ENCODE measurements at places on chromosomes 13 and 19.

GRCh38 chr13:46771693-46772092 lies 25.3 kb downstream of the ESD start:
- DNase-seq, result no peak

- no peak for DNase-seq
These were observed 622 bp upstream of the FDX2 start for GRCh38 chr19:10316229-10317044.

DNA sequence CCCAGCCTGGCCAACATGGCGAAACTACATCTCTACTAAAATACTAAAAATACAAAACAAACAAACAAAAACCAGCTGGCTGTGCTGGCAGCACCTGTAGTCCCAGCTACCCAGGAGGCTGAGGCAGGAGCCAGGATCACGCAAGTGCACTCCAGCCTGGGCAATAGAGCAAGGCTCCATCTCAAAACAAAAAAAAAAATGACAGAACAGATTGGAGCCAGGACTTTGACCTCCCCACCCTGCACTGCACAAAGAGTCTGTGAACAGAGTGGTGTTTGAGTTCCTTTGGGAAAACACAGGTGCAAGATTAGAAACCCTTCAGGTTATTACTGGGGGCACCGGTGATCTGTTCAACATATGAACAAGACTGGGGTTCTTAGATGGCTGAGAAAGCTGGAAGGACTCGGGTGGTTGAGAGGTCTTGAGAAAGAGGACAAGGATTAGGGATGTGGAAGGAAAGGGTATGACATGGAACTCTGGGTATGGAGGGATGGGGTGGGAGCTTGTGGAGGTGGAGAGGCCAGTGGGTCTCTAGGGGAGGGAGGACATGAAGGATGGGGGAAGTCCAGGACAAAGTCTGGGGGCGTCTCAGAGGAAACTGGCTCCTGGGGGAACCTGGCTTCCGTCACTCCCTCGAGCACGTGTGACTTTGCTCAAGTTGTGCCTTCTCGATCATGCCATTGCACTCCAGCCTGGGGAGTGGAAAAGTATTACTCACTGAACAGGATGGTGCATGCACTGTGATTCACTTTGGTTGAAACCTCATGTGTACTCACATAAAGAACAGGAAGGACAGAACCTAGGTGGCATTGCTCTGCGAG lies 25.9 kb downstream of the RCN3 start:
- peak; percentile 81 for DNase-seq

GRCh38 chr13:27967203-27967735 lies 1.8 kb downstream of the CDX2 start:
- DNase-seq, result no peak

- no peak for DNase-seq
These were observed 224.7 kb downstream of the DCT start for GRCh38 chr13:94254737-94255136.

DNA sequence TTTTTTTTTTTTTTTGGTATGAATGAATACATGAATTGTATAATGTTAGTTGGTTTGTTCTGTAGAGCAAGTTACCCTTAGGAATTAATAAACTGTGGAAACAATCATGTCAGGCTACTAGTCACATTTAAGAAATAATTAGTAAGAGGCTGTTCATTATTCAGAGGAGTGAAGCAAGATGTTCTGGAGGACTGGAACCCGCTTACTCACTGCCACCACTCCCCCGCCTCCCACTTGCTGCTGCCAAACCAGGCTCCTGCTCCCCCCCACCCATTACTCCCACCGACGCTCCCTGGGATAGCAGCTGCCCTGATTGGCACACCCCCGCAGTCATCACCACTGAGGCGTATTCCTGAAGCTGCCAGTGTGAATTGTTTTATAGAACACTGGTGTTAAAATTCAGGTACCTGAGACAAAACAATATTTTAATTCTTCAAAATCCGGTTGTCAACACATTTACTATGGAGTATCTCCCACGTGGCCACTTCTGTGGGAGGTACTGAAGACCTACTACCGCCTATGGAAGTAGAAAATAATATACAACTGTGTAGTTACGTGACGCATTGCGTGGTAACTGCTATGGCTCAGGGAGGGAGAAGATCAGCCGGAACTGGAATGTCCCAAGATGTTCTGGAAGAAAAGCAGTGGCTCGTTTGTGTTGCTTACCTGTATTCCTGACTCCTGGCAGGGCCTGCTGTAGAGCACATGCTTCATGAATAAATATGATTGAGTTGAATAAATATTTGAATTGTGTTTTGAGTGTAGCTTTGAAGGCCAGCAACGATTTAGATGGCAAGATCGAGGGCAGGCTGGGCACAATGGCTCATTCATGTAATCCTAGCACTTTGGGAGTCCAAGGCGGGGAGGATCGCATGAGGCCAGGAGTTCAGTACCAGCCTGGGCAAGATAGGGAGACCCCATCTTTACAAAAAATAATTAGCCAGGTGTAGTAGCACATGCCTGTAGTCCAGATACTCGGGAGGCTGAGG lies 1.7 kb downstream of the DPY19L3 start:
- no peak for DNase-seq

DNA sequence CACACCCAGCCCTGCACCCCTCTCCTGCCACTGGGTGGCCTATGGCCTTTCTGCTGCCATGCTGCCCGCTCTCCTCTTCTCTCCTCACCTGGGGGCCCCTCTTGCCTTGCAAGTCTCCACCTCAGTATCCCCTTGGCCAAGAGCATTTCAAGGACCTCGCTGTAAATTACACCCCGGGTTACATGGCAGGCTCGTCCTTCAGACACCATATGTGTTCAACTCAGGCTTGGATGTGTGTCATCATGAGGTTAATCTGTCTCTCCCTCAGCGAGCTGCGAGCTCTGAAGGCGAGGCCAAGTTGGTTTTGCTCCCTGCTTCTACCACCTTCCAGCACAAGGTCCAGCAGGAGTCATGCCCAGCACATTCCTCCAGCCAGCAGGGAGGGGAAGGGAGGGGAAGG lies 74.8 kb upstream of the TM9SF2 start:
- no peak for DNase-seq

- DNase-seq, result no peak
These were observed 28.2 kb downstream of the ELL start for GRCh38 chr19:18493440-18494266.

DNA sequence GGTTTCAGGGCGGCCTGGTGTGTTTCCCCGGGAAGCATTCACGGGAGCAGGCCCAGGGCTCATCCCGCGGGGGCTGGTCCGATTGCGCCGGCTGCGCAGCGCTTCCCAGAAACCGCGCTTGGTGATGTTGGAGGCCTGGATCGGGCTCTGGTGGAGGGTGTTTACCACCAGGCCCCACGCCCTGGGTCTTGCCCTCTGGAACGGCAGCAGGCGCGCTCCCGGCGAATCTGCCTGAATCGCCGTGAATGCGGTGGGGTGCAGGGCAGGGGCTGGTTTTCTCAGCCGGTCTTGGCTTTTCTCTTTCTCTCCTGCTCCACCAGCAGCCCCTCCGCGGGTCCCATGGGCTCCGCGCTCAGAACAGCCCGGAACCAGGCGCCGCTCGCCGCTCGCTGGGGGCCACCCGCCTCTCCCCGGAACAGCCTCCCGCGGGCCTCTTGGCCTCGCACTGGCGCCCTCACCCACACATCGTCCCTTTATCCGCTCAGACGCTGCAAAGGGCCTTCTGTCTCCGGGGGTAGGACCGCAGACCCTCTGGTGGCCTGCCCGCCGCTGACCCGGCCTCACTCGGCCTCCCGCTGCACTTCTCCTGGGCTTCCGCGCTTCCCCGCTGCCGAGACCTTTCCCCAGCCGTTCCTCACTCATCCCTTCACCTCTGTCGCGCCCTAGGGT lies 69.4 kb upstream of the GJB6 start:
- DNase-seq, result no peak

- DNase-seq, result no peak
These were observed 129.3 kb downstream of the ATP11A start for GRCh38 chr13:112819111-112819510.

- no peak for DNase-seq
These were observed 29.2 kb downstream of the SYDE1 start for GRCh38 chr19:15136234-15136954.

DNA sequence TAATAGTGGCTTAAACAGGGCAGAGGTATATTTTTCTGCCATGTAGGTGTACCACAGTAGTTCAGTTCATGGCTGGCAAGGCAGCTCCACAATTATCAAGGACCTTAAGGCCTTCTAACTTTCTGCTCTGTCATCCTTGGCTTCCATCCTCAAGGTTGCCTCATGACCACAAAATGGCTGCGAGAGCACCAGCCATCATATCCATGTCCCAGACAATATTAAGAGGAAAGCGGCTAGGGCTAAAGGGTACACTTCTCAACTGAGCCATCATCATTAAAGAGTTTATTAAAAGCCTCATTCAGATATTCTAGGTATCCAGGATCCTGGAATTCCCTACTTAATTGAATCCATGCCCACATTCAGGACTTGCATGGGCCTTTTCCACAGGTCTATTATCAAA lies 62.7 kb upstream of the MRI1 start:
- DNase-seq, result no peak

GRCh38 chr19:30498707-30499106 lies 126.5 kb downstream of the ZNF536 start:
- no peak for DNase-seq

DNA sequence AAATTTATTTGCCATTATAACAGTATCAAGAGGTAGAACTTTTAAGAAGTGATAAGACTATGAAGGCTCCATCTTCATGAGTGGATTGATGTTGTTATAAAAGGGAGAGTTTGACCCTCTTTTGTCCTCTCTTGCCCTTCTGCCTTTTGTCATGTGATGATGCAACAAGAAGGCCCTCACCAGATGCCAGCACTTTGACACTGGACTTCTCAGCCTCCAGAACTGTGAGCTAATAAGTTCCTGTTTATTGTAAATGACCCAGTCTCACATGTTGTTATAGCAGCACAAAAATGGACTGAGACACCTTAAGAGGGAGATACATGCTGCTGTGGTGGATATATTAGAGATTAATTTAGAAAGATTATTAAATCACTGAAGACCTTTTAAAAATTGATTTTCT lies 71.6 kb downstream of the SPRYD7 start:
- DNase-seq, result no peak

- DNase-seq, result no peak
These were observed 5.7 kb upstream of the TNFSF13B start for GRCh38 chr13:108263621-108264355.

DNA sequence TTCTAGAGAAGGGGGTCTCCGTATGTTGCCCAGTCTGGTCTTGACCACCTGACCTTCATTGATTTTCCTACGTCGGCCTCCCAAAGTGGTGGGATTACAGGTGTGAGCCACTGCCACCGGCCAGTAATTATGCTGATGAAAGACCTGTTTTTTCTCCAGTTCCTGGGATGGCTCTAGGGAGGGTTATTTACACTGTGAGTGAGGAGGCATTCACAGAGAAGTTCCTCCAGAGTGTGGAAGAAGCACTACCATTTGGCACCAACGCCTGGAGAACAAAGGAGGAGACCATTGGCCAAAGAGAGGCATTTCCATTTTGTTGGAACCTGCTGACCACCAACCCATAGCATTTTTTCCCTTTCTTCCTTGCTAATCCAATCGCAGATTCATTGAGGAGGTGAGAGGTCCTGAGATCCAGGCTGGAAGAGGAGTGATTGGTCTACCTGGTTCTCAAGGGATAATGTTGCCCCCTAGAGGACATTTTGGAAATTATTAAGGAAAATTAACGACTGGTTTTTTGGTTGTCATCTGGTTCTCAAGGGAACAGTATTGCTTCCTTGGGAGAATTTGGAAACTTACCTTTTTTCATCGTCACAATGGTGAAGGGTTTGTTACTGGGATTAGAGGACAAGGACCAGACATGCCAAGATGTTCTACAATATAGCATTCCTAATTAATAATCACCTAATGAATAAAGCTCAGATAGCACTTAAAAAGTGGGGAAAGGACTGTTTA lies 5.5 kb upstream of the SAE1 start:
- DNase-seq, result no peak

DNA sequence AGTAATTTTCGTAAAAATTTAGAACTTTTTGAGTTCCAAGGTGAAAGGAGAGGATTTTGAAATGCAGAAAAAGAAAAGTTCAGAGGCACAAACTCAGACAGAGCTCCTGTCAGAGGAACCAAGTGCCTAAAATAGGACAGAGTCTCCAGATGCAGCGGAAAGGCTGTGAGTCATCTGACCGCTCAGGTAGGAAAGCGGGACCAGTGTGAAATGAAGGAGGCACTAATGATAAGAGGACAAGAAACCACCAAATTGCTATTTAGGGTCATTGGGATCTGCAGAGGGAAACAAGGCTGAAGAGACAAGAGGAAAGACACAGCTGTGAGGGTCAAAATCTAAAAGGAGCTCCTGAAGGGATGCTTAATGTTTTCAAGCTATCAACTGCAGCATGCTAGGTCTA lies 34.9 kb downstream of the IRS2 start:
- DNase-seq, result no peak

- DNase-seq, result no peak
These were observed 44.3 kb downstream of the RAP2A start for GRCh38 chr13:97478247-97478646.

All from stimulated activated CD4-positive, alpha-beta T cell treated with anti-CD3 and anti-CD28 coated beads, Interleukin-4, amount 100 ng/mL, for 4 hours (primary cell).